ENCODE measurements at places on chromosomes 4 and X.
A peak's percentile ranks its signal among the peaks of the same experiment; 100 is the strongest.

GRCh38 chrX:45258731-45259402 lies 58.2 kb upstream of the DIPK2B start:
- DNase-seq, result peak; percentile 68

GRCh38 chr4:38562751-38563198 lies 101.2 kb upstream of the KLF3 start:
- peak; percentile 49 for DNase-seq

GRCh38 chr4:47933840-47934239 lies 19.5 kb upstream of the NFXL1 start:
- no peak for DNase-seq

GRCh38 chrX:49673394-49673793 lies 22.4 kb downstream of the PAGE1 start:
- DNase-seq, result no peak

- DNase-seq, result no peak
Measured at GRCh38 chr4:83866834-83867621, 331.1 kb downstream of the GPAT3 start.
